ENCODE measurements at places on chromosomes 3 and 15.

DNA sequence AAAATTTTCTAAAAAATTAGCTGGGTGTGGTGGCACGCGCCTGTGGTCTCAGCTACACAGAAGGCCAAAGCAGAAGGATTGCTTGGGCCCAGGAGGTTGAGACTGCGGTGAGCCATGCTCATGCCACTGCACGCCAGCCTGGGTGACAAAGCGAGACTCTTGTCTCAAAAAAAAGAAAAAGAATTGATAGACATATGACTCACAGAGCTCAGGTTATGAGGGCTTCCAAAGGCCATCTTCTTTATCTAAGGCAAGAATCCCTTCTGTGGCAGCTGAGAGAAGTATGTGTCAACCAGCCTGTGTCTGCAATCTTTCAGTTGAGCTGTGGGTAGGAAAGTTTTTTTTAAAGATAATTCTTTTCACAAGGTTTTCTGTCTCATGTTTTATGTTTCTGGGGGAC, 53.9 kb downstream of the MRPS25 start:
- no peak for DNase-seq

GRCh38 chr15:74179983-74180880, 6.7 kb downstream of the ISLR start:
- peak; percentile 57 for DNase-seq

GRCh38 chr3:126127904-126128303, 44.0 kb upstream of the SLC41A3 start:
- no peak for DNase-seq

DNA sequence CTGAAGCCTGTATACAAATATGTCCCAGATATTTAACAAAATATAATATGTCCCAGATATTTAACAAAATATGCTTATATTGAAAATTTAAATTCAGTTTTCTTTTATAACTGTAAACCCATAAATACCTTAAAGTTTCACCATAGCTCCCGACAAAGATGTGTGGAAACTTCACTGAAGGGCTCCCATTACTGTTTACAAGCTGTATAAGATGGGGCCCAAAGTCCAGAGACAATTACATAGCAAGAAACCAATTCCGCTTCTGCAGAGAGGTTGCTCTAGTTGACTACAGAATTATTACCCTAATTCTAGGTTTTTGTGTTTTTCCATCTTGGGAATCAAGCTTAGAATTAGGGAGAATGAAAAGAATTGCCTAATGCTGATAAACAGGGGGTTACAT, 102.6 kb upstream of the EPHA6 start:
- DNase-seq, result no peak

DNA sequence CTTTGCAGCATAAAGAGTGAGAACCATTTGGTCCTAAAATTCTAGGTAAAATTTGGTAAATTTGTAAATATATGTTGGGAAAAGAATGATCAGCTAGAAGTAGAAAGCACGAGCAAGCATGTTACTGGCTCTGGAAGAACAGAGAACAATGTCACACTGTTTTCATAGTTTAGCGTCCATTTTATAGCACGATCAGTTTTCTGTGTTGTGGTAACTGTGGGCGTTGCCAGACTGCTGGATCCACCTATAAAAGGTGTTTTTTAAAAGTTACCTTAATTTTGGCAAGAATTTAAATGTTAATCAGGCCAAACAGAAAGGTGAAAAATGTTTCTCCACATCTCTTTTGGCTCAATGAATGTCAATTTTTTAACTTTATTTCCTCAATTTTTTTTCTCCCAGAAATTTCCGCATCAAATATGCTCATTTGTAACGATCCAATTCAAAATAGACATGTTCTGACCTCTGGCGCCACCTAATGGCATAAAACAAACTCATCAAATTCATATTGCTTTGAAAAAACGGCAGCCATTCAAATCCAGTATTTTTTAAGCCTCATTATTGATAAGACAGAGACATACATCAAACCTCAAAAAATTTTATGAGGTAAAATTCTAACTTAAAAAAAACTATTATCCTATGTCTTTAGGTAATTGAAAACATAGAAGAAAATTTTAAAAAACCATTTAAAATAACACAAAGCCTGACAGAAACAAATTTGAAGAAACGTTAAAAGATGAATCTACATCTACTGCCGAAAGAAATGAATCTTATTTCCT, 5.5 kb upstream of the GP5 start:
- DNase-seq, result peak; percentile 49

GRCh38 chr3:42115215-42115614, 24.1 kb downstream of the TRAK1 start:
- no peak for DNase-seq

DNA sequence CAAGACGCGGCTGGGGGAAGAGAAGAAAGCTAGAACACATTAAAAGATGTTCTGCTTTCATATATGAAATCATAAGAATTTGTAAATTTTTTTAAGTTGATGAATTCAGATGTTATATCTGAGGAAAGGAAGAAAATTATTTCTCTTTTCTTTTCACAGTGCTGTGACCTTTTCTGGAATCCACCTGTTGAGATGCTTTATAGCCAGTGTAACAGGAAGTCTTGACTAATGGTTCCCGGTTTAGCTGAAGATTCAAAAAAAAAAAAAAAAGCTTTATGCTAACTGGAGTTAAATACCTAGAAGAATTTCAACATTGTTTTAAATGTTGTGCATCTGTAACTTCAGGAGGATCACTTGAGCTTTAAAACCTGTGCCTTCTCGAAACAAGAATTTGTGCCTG, 9.9 kb downstream of the GTPBP8 start:
- no peak for DNase-seq

DNA sequence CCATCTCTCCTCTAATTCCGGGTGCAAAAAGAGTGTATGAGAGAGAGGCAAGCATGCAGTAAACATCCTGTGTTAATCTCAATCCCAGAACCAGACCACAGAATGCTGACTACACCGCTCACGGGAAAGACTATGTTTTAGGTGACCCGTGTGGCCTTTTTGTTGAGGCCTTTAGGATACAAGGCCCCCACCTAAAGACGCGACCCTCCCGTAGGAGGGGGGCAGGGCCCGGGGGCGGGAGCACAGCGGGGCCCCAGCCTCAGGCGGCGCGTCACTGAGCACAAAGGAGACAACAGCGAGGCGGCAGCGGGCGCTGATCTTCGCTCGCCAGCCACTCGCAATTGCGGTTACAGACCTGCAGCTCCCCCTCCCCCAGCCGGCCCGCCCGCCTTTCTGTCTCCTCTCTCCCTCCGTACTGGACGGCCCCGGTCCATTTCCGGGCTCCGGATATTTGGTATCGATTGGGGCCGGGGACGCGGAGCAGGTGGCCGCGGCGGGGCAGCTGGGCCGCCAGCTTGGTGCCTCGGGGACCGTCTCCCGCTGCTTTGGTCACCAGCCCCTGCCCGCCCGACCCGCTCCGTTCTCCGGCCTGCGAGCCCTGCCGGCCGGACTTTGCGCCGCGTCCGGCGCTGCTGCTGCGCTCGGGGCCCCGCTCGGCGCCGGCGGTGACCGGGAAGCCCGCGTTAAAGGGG, at the start of gene CCDC50:
CCDC50 (plus strand) TSS at position 433 of the 692 bp plus-strand sequence. CDS start 281 bp downstream, outside the sequence.
- peak; percentile 70 for DNase-seq

DNA sequence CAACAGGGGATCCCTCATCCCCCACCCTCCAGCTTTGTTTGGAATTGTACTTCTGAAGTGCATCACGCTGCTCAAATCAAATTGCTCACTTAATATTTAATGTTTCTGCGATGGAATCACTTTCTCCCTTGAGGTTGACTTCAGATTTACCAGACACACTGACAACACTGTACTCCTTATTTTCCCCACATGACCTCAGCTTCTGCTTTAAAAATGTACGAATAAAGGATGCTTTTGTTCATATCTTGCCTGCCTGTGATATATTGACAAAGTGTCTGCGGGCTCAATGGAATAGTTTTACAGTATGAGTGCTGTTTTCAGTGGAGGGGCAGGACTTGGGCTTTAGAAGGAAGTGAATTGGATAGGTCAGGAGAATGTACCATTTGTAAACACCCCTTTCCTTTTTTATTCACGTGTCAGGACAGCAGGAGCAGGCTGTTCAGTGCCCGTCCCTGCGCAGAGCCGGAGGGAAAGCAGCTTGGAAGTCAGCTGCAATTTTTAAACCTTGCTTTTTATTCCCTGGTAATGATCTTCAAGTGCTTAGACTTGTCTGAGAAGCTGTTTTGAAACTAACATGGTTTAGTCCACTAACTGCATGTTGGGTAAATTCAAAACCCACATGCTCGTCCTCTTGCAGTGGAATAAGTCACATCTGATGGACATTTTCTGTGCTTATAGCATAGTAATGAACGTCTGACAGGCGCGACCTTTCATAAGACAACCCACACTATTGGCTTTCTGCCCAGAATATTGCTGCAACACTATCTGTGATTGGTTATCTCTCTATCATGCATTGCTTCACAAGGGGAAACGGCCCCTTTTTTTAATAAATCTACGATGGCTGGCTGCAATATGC, 29.9 kb downstream of the MBNL1 start:
- DNase-seq, result peak; percentile 74

DNA sequence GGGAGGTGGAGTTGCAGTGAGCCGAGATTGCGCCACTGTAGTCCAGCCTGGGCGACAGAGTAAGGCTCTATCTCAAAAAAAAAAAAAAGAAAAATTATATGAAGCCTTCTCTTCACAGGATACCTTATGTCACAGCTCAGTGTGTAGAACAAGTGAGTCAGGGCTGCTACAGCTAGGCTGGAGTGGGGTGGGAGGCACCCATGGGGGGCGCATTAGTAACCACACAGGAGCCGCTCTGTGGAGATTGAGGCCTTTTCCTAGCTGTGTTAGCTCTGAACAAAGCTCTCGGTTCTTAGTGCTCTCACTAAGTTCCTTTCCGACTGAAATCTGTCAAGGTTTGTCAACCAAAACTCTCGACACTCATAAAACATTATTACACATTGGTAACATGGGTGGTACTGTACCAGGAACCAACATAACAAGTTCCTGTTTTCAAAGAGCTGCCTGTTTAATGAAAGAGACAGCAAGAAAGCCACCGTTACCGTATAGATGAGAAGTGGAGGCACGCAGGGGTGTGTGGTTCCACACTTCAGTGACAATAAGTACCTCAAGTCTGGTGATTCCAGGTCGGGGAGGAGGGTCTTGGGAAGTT, 4.5 kb downstream of the LRRC31 start:
- no peak for DNase-seq

- no peak for DNase-seq
These were observed 114.0 kb upstream of the RGMA start for GRCh38 chr15:93203036-93203435.

Measured in A172 (cell line).